ENCODE measurements at places on chromosomes 5 and 9. TPM values are rescaled to one million over a fixed set of nuclear protein-coding genes. Genes with fewer than 3 reads are reported as not detected.

The CYLC2 gene
- total RNA-seq, result not detected

The N4BP3 gene
- 12.7 TPM for total RNA-seq

The GLRA1 gene
- total RNA-seq, result not detected

The ZNF608 gene
- 100 TPM for total RNA-seq

The DMGDH gene
- 0.73 TPM for total RNA-seq

The SYNPO gene
- total RNA-seq, result 4.6 TPM

The SLC45A2 gene
- 0.20 TPM for total RNA-seq

The RETREG1 gene
- 4.6 TPM for total RNA-seq

The ZNF462 gene
- total RNA-seq, result 60.3 TPM

The RARS1 gene
- 101 TPM for total RNA-seq

The PCDHA11 gene
- total RNA-seq, result 9.9 TPM

The SPINK4 gene
- total RNA-seq, result 1.2 TPM

The C8G gene
- 1.6 TPM for total RNA-seq

The PCDHGC4 gene
- 2.6 TPM for total RNA-seq

The CDO1 gene
- 6.9 TPM for total RNA-seq
